ENCODE measurements at places on chromosomes 11 and 22.

DNA sequence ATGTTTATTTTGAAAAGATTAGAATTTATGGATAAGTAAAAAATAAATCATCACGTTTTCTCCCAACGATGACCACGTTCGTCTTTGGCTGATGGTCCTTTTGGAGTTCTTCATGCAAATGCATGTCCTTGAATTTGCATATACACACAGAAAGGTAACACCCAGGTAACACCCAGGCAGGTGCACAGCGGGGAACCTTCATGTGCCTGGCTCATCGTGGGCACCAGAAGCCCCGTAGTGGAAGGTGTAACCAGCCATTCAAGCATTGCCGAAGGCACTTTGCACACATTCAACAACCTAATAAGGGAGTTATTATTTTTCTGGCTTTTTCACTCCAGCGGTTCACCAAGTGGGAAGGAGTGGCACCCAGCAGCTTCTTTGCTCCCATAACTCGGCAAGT is 404.6 kb downstream of the TBC1D22A start:
- no peak for DNase-seq

- no peak for DNase-seq
Measured at GRCh38 chr11:128964463-128964930, 21.8 kb upstream of the TP53AIP1 start.

GRCh38 chr11:15890031-15890713 is 466.2 kb downstream of the SOX6 start:
- no peak for DNase-seq

DNA sequence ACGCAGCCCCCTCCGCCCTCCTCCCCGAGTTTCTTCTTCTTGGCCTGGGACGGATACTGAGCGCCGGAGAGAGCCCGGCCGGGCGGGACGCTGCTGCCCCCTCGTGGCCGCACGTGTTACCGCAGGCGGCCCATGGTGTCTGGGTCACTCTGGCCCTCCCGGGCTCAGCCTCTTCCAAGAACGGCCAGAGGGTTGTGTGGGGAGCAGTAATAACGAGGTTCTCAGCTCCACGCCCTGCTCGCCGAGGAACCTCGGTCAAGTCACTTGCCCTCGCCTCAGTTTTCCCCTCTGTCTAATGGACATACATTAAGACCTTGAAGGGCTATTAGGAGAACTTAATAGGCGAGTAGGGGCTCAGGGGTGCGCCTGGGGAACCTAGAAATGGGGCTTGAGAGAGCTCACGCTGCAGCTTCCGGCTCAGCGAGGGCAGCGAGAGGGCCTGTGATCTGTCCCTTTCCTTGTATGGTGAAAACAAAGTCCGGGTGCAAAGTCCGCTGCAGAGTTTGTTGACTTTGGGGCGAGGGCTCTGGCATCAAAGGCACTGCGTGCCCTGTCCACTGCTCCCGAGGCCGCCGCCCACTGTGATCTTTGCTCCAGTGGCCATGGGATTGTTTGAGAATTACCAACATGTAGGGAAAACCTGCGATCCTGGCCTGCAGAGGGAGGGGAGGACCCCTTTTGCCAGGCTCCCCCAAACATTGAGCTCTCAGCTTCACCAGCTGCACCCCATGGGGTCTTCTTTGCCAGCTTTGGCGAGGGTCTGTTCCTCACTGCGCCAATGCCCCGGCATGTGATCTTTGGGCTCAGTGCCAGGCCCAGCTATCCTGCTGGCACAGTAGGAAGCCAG is 14.4 kb upstream of the LRP5 start:
- peak; percentile 75 for DNase-seq

- DNase-seq = no peak
Measured at GRCh38 chr11:80239217-80239616, 798.4 kb upstream of the TENM4 start.

DNA sequence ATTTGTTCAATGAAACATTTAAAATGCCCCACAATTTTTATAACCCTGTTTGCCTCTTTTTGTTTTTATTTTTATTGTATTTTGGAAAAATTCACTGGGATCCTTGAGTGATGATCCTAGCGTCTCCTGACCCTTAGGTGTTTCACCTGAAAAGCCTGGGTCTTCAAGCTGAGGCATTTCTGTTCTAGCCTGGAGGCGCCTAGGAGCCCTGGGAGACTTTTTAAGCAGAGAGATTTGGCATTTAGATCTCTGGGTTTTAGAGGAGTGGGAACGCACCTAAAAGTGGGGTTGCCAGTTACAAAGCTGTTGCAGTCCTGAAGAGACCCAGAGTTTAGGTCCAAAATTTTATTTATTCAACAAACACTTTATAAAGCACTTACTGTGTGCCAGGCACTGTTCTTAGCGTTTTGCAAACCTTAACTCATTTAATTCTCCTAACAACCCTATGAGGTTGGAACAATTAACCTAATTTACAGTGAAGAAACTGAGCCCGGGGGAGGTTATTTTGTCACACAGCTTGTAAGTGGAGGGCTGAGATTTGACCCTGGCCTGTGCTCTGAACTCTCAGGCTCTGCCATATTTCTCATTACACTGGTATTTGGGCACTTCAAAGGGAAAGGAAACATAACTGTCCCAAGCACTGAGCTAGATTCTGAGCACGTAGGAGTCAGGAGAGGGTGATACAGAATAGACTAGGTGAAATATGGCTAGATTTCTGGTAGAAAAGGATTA is 834 bp upstream of the FADS1 start:
- no peak for DNase-seq

DNA sequence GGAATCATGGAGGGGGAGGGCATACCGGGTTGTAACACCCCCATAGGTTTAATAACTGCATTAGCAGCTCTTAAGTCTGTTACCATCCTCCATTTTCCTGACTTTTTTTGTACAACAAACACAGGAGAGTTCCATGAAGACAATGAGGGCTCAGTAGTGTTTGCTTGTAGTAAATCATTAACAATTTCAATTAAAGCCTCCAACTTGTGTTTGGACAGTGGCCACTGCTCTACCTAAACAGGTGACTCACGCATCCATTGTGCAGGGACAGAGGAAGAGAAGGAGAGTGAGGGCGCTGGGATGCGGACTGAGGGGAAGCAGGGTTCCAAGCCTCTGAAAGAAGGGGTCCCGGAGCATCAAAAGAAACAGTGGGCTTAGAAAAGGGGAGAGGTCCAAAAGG is 21.3 kb upstream of the MTNR1B start:
- no peak for DNase-seq

- DNase-seq = no peak
Measured at GRCh38 chr11:110134110-110134509, 40.9 kb downstream of the ZC3H12C start.

- no peak for DNase-seq
Measured at GRCh38 chr22:50184004-50184901, 1.5 kb upstream of the TRABD start.

- DNase-seq = no peak
Measured at GRCh38 chr11:115521825-115522224, 17.6 kb upstream of the CADM1 start.

DNA sequence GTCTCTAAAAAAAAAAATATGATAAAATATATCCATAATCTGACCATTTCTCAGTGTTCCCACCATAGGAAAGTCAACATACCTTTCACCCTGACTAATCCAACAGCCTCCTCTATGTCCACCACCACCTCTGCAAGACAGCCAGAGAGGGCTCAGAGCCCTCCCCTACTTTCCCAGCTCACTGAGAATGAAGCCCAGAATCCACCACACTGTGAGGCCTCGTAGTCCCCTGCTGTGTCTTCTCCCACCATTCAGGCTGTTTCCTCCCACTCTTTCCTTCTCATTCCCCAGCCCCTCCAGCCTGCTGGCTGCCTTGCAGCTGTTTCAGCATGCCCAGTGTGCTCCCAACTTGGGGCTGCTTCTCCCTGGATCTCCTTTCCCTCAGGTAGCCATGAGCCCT is 27.0 kb downstream of the SGSM3 start:
- no peak for DNase-seq

- DNase-seq = no peak
Measured at GRCh38 chr11:121241343-121242211, 51.0 kb upstream of the SC5D start.

DNA sequence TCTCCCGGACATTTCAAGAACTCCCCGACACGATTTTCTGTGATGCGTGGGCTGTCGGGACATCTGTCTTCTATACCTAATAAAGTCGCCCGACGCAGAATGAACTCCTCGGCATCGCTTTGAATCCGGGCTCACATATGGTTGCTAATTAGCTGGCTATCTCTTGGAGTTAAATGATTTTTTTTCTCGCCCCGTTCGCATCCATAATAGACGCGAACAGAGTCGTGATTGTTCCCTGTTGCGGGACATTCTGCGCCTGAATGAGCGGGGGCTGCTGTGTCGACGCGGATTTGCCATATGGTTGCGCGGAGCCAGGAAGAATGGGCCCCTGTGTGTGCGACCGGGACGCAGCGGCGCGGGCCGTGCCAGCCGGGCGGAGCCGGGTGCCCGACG is 16.4 kb downstream of the CDKN1C start:
- DNase-seq = no peak

DNA sequence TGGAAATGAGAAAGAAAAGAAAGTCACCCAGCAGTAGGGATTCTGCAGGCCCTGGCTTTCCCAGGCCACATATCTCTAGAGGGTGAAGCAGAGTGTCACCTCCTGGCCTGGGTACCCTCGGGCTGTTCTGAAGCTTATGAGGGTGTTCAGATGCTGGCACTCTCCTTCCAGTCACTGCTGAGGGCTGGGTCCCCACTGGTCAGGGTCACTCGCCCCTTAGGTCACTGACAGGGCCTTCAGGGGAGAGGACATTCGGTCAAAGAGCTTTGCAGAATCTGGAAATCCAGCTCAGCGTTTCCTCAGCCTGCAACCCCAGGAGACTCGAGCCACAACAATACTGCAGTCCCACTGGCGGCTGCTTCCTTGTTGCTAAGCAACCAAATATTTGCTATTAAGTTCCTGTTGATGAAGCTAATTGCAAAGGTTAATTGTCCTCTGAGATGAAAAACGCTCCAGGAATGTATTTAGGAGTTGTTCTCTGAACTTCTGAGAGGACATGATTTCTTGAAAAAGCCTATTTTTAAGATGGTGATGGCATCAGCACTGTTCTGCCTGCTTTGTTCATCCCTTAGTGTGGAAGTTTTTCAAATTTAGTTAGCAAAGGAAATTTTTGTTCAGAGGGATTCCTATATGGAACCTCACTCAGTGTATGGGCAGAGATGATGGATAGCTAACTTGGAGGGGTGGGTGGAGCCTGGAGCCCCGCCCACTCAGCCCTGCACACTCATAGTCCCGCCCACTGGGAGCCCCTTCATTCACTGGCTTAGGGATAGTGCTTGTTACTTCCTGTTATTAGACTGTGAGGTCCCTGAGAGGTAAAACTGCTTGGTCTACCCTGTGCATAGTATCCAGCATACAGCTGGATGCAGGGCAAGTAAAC is 109.2 kb downstream of the CSNK2A3 start:
- peak; percentile 22 for DNase-seq

DNA sequence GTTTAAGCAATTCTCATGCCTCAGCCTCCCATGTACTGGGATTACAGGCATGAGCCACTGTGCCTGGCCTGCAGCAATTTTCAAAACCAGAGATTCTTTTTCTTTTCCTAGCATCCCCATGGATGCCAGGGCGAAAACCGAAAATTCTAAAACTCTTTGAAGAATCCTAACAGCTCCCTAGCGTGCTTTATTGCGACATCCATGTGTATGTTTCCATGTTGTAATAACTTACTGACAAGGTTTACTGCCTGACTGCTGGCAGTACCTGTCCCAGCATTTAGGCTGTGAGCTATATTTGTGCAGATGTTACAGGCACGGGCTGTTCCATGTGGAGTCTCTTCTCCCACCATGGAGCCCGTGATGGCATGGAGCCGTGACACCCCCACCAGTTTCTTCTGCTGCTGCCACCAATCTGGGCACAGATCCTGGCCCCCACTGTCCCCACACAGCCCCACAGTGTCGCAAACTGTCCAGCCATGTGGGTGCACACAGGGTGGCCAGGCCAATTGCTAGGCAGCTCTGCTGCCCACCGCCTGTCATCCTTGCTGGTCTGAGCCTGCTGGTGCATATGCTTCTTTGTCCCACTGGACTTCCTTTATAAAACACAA is 7.1 kb upstream of the TAB1 start:
- DNase-seq = no peak

Measured in activated T-cell treated with anti-CD3 and anti-CD28 coated beads for 48 hours (primary cell).